CD4-positive, alpha-beta T cell treated with Interferon alpha-2 for 1 hour (primary cell): ENCODE measurements at places on chromosomes 2 and 18.
A peak's percentile ranks its signal among the peaks of the same experiment; 100 is the strongest.

GRCh38 chr18:8177330-8178016, 431.8 kb upstream of the RAB12 start:
- no peak for DNase-seq

DNA sequence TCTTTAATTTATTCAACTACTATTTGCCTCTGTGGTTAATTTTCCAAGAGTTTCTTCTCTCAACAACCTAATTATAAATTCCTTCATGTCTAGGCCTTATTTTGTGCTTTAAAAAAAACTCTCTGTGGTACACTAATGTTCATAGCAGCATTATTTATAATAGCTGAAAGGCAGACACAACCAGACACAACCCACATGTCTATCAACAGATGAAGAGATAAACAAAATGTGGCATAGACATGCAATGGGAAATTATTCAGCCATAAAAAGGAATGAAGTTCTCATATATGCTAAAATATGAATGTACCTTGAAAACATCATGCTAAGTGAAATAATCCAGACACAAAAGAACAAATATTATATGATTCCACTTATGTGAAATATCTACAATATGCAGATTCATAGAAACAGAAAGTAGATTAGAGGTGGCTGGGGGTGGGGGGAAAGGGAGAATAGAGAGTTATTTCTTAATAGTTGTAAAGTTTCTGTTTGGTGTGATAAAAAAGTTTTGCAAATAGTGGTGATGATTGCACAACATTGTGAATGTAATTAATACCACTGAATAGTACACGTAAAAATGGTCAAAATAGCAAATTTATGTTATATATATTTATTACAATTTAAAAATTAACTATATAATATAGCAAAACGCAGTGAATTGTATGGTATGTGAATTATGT, 28.1 kb upstream of the RASGRP3 start:
- no peak for DNase-seq

DNA sequence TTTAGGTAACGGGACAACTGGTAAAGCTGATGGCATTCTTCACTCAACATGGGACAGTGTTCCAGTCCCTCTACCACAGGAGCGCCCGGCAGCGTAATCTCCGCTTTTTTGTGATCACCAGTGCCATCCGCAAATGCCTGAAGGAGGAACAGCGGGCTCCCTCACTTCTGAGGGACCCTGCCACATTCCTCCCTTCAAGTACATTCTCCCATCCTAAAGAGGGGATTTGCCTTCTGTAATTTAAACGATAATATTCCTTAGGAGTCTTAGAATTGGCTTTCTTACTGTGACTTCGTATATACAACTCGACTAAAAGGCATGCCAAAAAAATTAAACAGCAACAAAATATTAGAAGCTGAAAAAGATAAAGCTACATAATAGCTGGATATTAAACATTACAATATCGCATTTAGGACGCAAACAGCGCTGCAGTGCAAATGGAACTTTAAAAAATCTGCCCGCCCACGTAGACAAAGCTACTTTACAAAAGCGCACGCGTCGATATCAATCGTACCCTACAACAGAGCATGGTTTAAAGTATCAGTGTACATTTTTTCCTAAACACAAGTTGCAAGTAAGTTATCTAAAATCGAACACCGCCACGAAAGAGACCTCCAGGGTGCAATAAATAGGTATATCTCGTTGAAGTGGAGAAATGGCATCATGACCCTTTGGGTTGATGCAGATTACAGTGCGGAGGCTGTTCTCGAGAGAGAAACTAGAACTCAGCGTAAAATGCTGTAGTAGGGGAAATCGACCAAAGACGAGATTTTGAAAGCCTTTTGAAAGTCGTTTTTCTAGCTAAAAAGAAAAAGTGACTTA, 2.3 kb upstream of the VSNL1 start:
- no peak for DNase-seq

DNA sequence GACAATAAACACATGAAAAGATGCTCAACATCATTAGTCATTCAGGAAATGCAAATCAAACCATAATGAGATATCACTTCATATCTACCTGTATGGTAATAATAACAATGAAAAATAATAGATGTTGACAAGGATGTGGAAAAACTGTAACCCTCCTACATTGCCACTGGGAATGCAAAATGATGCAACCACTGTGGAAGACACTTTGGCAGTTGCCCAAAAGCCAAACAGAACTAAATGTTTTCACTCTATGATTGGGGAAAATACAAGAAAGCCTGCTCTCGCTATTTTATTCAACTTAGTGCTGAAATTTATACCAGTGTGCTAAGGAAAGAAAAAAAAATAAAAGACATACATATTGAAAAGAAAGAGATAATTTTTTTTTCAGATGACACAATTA, 934.5 kb downstream of the CNTNAP5 start:
- no peak for DNase-seq

DNA sequence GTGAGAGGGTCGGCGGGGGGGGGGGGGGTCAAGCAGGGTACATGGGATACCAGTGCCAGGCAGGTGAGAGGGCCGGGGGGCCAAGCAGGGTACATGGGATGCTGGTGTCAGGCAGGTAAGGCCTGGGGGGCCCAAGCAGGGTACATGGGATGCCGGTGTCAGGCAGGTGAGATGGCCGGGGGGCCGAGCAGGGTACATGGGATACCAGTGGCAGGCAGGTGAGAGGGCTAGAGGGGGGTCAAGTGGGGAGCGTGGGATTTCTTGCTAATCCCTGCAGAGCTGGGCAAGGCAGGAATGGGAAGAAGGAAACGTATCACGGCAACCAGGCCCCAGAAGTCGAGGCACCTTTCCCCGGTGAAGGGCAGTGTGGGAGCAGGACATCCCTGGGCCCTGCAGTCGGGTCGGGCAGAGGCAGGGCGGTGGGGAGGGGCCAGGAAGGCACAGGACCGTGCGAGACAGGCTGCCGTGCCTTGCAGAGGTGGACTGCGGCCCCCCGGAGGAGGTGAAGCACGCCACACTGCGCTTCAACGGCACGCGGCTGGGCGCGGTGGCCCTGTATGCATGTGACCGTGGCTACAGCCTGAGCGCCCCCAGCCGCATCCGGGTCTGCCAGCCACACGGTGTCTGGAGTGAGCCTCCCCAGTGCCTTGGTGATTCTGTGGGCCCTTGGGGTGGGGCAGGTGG, 49.3 kb downstream of the MTERF4 start:
- no peak for DNase-seq

DNA sequence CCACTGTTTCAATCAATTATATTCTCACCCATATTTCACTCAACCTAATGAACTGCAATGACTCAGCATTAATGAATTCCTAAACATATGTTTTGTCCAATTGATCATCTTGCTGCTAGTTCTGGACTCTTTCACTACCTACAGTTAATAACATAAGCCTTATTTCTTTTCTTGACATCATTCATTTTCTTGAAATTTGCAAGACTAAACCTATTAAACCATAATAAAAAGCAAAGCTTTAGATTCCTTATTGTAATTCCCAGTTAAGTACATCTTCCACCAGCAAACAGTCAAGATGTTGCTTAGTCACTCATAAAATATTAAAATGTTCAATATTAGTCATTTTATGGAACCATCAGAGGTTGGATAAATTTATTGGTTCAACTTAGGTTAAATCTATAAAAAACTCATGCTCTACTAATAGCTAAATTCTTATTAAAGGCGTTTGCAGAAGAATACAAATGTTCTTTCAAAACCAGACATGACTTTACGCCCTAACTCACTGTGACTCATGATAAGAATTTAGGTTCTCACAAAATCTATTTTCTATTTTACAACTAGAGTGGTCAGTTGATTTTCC, 599.4 kb downstream of the RNF144A start:
- no peak for DNase-seq

DNA sequence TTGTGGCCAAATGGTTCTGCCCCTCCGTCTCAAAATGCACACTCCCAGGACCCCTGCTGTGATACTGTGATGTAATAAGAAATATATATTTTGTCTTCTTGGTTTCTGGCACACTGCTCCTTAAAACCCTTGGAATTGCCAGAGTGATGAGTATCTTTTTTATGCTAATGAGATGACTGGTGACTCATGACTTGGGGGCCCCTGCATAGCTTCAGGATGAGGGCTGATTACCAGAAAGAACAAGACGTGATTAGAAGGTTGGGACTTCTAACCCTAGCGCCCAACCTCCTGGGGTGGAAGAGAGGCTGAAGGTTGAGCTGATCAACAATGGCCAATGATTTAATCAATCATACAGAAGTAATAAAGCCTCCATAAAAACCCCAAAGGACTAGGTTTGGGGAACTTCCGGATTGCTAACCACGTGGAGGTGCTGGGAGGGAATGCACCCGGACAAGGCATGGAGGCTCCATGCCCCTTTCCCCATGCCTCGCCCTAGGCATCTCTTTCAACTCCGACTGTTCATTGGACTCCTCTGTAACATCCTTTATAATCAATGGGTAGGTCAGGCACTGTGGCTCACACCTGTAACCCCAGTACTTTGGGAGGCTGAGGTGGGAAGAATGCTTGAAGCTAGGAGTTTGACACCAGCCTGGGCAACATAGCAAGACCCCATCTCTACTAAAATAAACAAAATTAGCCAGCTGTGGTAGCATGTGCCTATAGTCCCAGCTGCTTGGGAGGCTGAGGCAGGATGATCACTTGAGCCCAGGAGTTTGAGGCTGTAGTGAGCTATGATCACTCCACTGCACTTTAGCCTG, 89.1 kb downstream of the HS1BP3 start:
- DNase-seq, result no peak

GRCh38 chr2:88451811-88452564, 505 bp downstream of the FOXI3 start:
- no peak for DNase-seq

GRCh38 chr2:158038901-158039300, 62.8 kb upstream of the UPP2 start:
- DNase-seq, result no peak

GRCh38 chr2:157784169-157784822, 91.8 kb downstream of the ACVR1 start:
- peak; percentile 13 for DNase-seq

- DNase-seq, result no peak
Measured at GRCh38 chr2:15271941-15272542, 289.1 kb downstream of the NBAS start.

DNA sequence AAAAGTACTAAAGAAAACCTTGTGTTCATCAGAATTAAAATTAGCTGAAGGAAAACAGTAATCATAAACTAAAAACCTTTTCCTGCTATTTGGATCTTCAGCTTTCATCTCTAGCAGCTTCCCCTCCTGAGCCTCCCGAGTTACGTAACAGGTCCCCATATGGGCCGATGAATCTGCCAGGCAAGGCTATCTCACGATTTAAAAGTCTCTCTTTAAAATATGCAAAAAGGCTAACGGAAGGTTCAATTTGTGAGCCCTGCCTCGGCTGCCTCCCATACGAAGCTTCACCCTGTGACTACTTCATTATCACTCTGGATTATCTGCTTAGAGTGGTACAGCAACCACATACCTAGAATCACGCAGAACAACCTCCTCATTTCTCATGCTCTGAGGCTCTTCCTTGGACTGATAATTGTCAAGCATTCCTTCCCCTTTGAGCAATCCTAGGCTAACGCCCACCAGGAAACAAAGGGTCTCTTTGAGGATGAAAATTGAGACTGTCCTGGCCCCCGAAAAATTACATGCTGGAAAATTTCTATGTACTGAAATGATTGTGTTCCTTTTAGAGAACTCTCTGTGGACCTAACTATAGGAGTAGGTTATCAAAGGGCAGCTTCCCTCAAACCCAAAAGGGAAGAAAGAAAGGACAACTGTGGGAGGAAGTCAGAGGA, 147.4 kb downstream of the ZEB2 start:
- no peak for DNase-seq

- DNase-seq, result peak; percentile 45
Measured at GRCh38 chr2:171553858-171554257, 31.6 kb downstream of the CYBRD1 start.

- no peak for DNase-seq
Measured at GRCh38 chr2:75557474-75558133, 3.1 kb downstream of the EVA1A start.

DNA sequence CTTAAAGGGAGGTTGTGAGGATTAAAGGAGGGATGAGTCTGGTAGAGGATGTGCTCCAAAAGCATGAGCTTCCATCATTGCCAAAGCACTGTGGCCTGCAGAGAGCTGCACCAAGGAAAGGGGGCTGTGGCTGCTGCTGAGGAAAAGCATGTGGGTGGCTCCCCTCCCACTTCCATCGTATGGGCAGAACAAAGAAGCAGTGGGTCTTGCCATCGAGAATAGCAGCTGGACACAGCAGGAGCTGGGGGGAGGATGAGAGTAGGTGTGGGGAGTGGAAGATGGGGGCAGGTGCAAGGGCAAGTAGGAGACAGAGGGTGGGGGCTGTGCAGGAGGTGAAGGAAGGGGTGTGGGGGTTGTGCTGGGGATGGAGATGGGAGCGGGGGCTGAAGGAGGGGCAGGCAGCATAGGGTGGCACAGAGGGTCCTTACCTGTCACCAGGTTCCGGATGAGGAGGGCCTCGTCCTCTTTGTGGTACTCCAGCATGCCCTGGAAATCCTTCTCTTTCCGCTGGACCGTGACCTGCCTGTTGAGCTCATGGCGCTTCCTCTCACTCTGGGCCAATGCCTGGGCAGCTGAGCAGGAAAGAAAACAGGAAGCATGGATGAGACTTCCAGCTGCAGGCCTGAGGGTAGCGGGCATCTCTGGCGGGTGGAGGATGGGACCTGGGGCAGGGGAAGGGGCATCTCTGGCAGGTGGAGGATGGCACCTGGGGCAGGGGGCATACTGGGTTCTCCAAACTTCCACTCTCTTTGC, 33.6 kb upstream of the ACAA2 start:
- DNase-seq, result no peak

DNA sequence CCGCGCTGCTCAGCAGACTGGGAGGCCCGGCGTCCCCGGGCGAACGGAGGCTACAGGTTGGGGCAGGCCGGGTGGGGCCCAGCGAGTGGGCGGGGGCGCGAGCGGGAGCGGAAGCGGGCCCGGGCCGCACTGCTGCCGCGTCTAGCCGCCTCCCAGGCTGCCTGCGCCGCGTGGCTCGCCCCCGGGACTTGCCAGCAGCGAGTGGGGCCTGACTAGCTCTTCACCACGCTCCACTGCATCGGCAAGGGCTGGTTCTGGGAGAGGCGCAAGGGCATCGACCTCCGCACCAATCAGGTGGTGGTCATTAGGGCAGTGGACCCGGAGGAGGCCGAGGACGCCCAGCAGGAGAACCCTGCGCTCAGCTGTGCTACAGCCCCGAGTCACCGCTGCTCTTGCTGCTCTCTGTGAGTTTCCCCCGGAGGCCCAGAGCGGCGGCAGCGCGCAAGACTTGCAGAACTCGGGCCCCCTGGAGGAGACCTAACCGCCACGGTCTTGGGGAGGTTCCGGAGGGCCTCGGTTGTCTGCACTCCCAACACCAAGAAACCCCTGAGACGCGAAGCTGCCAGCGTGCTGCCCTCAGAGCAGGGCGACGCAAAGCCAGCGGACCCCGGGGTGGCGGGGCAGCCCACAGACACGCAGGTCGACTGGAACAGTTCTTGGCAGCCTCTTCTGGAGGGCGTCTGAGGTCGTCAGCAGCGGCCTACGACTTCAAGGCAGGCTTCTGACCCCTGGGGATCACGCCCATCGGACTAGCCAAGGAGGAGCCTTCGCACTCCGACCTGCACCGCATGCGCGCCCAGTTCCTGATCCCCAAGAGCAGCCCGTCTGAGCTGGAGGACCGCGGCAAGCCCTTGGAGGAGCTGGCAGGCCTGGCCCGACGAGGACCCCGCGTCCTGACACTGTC, 27.2 kb upstream of the PTPN2 start:
- DNase-seq, result peak; percentile 37

GRCh38 chr2:64237266-64237665, 93.0 kb upstream of the PELI1 start:
- no peak for DNase-seq
